ENCODE measurements at places on chromosomes 6 and 20. TPM values are rescaled to one million over a fixed set of nuclear protein-coding genes. Genes with fewer than 3 reads are reported as not detected.

DNA sequence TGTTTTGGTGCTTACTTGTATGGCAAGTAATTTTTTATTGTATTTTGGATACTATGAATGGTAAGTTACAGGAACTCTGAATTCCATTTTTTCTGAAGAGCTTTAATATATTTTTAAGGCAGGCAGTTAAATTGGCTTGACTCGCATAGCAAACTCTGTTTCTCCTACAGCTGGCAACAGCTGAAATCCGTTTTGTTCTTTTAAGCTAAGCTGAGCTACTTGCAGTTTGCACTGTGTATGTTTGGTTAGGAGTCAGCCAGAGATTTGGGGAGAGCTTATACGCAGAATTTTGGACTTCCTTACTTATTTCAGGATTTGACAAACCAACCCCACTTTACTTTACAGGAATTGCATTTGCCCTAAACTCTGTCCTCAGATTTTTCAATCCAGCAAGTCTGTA is 179.1 kb downstream of the COL19A1 start:
- H3K27me3 ChIP-seq = no peaks in the 10 kb centered on the region
- no peak overlapping the region for H3K27ac ChIP-seq
- no peak overlapping the region for H3K4me3 ChIP-seq
- no peaks in the 10 kb centered on the region for H3K36me3 ChIP-seq
- no peak for DNase-seq

The NRN1 gene
- total RNA-seq = 6.6 TPM

GRCh38 chr6:132114201-132114825 is 163.1 kb upstream of the CCN2 start:
- H3K27ac ChIP-seq = no peak overlapping the region
- H3K4me3 ChIP-seq = no peak overlapping the region
- no peaks in the 10 kb centered on the region for H3K27me3 ChIP-seq
- no peaks in the 10 kb centered on the region for H3K4me1 ChIP-seq
- no peaks in the 10 kb centered on the region for H3K36me3 ChIP-seq
- DNase-seq = no peak

The TRIM10 gene
- not detected for total RNA-seq

DNA sequence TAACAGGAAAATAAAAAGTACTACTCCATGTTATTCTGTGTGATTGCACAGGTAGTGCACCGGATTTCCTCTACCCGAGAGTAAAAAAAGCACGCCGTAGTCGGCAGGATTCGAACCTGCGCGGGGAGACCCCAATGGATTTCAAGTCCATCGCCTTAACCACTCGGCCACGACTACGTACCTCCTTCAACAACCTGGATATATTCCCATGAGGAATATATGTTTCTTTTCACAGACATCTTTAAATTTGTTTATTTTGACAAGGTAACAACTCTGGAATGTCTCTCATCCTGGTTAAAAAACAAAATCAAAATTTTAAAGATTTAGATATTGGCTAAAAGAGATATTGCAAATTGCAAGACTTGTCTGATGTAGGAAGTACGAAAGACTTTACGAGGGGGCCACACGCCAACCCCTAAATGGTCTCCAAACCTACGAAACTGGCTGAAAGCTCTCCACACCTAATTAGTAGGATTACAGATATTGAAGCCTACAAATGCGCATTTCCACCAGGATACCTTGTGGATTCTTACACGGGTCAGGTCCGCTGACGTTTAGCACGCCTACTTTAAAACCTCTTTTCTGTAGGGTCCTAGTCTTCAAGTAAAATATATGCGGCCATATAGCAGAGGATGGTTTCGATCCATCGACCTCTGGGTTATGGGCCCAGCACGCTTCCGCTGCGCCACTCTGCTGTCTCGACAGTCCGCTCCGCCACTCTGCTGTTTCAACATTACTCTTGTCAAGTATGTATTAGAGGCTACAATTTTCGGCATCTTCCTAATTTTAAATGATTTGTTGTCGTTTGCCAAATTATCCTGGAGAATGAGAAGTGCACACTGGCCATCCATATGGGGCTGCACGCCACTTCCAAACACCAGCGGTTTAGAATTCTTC is 52.2 kb upstream of the BTN3A2 start:
- no peaks in the 10 kb centered on the region for H3K36me3 ChIP-seq
- peak; percentile 83 for DNase-seq
- H3K4me3 ChIP-seq = peak overlapping the region; percentile 48
- H3K4me1 ChIP-seq = no peaks in the 10 kb centered on the region

- no peak for DNase-seq
- no peak overlapping the region for H3K4me3 ChIP-seq
- no peaks in the 10 kb centered on the region for H3K4me1 ChIP-seq
Observed at GRCh38 chr6:35906499-35906846, 14.4 kb downstream of the SRPK1 start.

The SRSF12 gene
- not detected for total RNA-seq

DNA sequence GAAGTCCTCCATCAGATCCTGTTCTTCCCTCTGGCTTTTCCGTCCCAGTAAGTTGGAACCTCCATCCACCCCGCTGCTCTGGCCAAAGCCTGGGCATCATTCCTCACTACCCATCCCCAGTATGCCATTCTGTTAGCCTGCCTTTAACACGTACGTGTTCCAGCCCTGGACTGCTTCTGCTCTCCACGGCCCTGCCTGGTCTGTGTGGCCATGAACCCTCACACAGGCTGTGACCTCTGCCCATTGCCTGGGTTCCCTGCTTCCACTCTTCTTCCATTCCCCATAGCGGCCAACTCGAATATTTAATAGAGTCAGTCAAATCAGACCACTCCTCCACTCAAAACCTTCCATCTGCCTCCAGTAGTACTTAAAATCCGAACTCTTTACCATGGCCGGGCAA is 29.4 kb downstream of the RALGAPA2 start:
- peaks cover 14% of the 10 kb centered on the region for H3K4me1 ChIP-seq
- no peak overlapping the region for H3K4me3 ChIP-seq
- no peaks in the 10 kb centered on the region for H3K27me3 ChIP-seq
- no peak overlapping the region for H3K27ac ChIP-seq
- no peak for DNase-seq
- H3K36me3 ChIP-seq = peaks cover 7% of the 10 kb centered on the region

DNA sequence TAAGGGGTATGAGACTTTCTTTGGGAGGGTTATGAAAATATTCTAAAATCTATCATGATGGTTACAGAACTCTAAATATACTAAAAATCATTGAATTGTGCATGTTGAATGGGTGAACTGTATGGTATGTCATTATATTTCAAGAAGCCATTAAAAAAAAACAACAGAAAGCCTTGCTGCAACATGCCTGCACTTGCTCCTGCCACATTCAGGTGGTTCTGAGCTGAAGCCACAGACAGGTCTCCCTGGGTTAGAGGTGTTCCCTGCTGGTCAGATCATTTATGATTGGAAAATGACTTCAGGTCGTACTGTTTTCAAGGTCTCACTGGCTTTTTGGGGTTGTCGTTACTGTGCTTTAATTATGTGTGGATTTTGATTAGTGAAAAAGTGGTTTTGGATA is 13.3 kb downstream of the GMPR start:
- H3K27me3 ChIP-seq = no peaks in the 10 kb centered on the region
- H3K4me1 ChIP-seq = no peaks in the 10 kb centered on the region
- DNase-seq = no peak
- H3K27ac ChIP-seq = no peak overlapping the region
- H3K4me3 ChIP-seq = no peak overlapping the region

DNA sequence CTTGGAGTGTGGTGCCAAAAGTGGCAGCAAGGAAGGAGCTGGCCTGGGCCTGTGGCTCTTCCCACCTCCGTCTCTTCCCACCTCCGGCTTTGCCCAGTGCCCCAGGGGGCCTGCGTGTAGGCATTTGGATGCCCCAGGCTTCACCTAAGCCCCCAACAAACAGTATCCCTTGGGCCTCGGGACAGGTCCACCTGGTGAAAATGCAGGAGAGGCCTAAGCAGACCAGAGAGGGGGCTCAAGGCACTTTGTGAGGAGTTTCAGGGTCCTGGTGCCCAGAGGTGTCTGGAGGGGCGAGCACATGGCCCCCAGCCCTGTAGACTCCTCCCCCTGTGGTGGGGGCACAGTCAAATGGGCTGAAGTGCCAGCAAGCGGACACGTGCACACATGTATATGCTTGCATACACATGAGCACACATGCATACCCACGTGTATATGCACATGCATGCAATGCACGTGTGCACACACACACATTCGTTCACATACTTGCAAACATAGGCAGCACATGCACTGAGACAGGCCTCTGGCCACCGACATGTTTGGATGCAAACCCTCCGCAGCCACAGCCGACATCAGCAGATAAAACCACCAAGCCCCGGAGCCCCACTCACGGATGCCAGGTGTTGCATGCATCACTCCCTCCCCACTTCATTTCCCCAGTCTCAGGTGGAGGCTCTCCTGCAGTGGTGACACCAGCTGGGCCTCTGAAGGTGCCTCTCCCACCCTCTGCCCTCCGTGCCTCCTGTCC is 124.5 kb downstream of the TAF4 start:
- no peaks in the 10 kb centered on the region for H3K27me3 ChIP-seq
- H3K36me3 ChIP-seq = no peaks in the 10 kb centered on the region

GRCh38 chr6:170553534-170554012 is 466 bp upstream of the PSMB1 start:
- no peak for DNase-seq
- no peaks in the 10 kb centered on the region for H3K4me1 ChIP-seq
- peaks cover 9% of the 10 kb centered on the region for H3K36me3 ChIP-seq
- H3K4me3 ChIP-seq = peak overlapping the region; percentile 71

Data from right atrium auricular region (tissue), 2 donors.